ENCODE measurements at places on chromosomes 7 and 10. TPM values are rescaled to one million over a fixed set of nuclear protein-coding genes. Genes with fewer than 3 reads are reported as not detected.

DNA sequence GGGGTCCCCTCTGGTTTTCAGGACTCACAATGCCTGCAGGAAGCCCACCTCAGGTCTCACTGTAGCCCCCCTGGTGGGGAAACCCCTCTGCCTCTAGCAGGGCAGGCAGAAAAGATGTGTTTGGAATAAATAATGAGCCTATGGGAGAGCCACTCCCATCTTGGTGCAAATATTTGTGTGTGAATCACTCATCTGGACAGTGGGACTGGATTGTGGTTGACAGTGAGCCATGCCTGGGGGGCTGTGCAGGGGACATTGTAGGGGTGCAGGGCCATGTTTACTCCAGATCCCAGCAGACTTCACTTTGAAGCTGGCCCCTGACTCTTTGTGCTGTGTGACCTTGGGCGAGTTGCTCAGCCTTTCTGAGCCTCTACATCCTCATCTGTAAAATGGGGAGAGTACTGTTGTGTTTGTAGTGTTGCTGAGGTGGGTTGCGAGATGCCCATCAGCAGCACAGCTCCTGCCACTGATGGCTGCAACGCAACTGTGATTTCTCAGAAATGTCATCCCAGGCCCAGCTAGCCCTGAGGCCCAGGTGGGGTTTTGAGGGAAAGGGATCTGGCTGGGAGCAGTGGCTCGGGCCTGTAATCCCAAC, 20.7 kb downstream of the GTF2IRD1 start:
- no peaks in the 10 kb centered on the region for H3K27me3 ChIP-seq
- no peak overlapping the region for H3K4me3 ChIP-seq
- peaks cover 33% of the 10 kb centered on the region for H3K4me1 ChIP-seq
- H3K36me3 ChIP-seq: no peaks in the 10 kb centered on the region

DNA sequence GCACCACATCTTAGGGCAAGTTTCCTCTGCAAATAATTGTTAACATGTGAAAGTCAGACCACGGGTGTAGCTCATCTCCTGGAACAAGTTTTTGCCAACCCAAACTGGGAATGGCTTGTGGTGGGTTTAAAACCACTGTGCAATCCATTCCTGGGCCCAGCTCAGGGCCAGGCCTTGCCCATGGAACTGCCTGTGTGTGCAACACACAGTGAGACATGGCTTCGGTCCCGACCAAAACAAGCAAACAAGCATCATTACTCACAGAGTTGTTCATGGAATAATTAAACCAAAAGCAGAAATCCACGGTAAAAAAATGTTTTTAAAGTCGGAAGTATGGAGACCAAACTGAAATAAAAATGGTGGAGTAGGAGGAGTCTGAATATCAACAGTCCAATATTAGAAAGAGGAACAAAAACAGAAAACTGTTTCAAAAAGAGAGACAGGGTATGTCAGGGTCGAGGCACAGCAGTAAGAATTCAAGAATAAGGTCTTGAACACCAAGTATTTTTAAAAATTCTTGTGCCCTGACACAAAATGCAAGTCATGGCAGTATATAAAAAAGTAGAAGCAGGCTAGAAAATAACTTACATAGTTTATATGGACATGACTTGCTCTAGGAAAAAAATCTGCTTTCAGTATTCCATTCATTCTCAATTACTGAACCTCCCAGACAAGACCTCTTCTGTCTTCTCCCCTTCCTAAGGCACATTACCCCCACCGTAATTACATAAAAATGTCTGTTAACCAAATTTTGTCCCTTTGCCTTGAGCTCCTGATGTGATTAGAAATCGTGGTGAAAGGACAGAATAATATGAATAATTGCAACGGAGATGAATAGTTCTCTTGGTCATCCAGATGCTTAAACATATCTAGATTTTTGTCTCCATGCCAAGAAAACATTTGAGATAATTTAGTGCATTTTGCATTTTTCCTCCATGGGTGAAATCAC, 88.4 kb downstream of the FAS start:
- H3K27ac ChIP-seq: no peak overlapping the region
- no peaks in the 10 kb centered on the region for H3K27me3 ChIP-seq
- H3K36me3 ChIP-seq: no peaks in the 10 kb centered on the region
- DNase-seq: no peak
- no peak overlapping the region for H3K4me3 ChIP-seq

The PLEKHS1 gene
- total RNA-seq: not detected

GRCh38 chr7:128837521-128837921, 7.3 kb downstream of the FLNC start:
- H3K36me3 ChIP-seq: peaks cover 79% of the 10 kb centered on the region
- no peak overlapping the region for H3K4me3 ChIP-seq
- no peaks in the 10 kb centered on the region for H3K27me3 ChIP-seq
- H3K4me1 ChIP-seq: peaks cover 29% of the 10 kb centered on the region

The MAGI2 gene
- 5.1 TPM for total RNA-seq

DNA sequence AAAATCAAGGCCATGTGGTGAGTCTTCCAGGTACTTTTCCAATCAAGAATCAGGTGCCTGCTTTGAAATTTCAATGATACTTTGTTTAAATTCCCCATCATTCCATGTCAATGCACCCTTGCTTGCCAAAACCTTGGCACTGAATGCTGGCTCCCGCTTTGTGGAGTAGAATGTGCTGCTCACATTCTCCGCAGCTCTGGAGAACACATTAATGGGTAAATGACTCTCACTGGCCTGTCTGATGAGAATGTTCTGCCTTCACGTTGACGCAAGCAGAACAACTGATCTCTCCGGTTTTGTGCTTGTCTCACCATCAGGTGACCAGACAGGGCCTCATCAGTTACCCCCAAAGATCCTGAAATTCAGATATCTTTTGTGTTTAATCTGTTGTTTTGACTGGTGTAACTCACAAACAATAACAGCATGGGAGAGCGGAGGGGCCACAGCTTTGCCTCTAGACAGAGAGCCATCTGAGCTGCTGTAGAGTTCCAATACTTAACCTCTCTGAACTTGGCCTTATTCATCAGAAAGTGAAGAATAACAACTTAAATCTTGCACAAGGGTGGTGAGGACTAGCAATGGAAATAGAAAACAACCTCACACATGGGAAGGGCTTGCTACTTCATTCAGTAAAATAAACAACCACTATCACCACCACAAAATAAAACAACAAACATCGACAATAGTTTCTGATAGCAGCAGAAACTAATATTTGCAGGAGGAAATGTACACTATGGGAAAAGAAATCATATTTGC, 276.9 kb upstream of the IGFBP3 start:
- no peak for DNase-seq
- no peaks in the 10 kb centered on the region for H3K27me3 ChIP-seq
- H3K27ac ChIP-seq: no peak overlapping the region
- H3K4me1 ChIP-seq: peaks cover 9% of the 10 kb centered on the region
- no peak overlapping the region for H3K4me3 ChIP-seq

The ELN gene
- 75.1 TPM for total RNA-seq

GRCh38 chr10:130542761-130543160, 406.6 kb downstream of the GLRX3 start:
- DNase-seq: no peak
- H3K27ac ChIP-seq: no peak overlapping the region
- no peaks in the 10 kb centered on the region for H3K4me1 ChIP-seq
- no peak overlapping the region for H3K4me3 ChIP-seq
- no peaks in the 10 kb centered on the region for H3K36me3 ChIP-seq

GRCh38 chr10:72146071-72146470, 57.7 kb upstream of the SPOCK2 start:
- H3K36me3 ChIP-seq: no peaks in the 10 kb centered on the region
- H3K27ac ChIP-seq: no peak overlapping the region
- no peak overlapping the region for H3K4me3 ChIP-seq

The RET gene
- total RNA-seq: 1.2 TPM

DNA sequence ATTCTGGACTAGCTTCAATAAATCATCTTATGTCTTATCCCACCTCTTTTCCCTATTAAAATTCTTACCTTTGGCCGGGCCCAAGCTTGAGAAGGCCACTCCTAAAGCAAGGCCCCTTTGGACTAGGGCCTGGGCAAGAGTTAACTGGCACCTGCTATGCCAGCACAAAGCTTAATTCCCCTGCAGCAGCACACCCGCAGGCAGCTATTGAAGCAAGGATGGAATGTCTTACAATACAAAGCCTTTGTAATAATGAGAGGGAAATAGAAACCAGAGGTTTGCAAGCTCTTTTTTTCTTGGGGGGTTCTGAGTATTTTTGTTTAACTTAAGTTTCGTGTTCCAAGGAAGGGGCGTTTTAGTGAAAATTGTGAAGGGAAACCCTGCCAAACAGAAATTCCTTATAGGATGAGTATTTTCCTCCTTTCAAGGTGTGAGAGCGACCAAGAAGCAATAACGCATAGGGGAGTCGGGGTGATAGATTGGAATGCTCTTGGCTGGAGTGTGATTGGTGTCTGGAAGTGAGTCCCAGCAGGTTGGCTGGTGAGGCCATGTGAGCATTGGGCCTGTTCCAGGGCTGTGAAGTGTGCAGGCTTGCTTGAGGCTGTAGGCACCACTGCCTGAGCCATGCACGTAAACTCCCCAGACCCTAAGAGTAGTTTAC, 148.5 kb downstream of the KIAA1217 start:
- no peaks in the 10 kb centered on the region for H3K4me1 ChIP-seq
- H3K27ac ChIP-seq: no peak overlapping the region
- H3K27me3 ChIP-seq: no peaks in the 10 kb centered on the region
- H3K4me3 ChIP-seq: no peak overlapping the region
- DNase-seq: peak; percentile 38

The PKD1L1 gene
- total RNA-seq: 1.6 TPM

GRCh38 chr7:43385856-43386255, 197.1 kb upstream of the STK17A start:
- no peaks in the 10 kb centered on the region for H3K27me3 ChIP-seq
- no peaks in the 10 kb centered on the region for H3K36me3 ChIP-seq
- H3K4me3 ChIP-seq: no peak overlapping the region
- DNase-seq: no peak
- no peak overlapping the region for H3K27ac ChIP-seq
